ENCODE measurements at places on chromosomes 11 and 22. TPM values are rescaled to one million over a fixed set of nuclear protein-coding genes. Genes with fewer than 3 reads are reported as not detected.

GRCh38 chr11:8033305-8034105 lies 46.4 kb downstream of the EIF3F start:
- DNase-seq, result peak; percentile 91

GRCh38 chr11:119573858-119574257 lies 150.9 kb upstream of the THY1 start:
- no peak for DNase-seq

DNA sequence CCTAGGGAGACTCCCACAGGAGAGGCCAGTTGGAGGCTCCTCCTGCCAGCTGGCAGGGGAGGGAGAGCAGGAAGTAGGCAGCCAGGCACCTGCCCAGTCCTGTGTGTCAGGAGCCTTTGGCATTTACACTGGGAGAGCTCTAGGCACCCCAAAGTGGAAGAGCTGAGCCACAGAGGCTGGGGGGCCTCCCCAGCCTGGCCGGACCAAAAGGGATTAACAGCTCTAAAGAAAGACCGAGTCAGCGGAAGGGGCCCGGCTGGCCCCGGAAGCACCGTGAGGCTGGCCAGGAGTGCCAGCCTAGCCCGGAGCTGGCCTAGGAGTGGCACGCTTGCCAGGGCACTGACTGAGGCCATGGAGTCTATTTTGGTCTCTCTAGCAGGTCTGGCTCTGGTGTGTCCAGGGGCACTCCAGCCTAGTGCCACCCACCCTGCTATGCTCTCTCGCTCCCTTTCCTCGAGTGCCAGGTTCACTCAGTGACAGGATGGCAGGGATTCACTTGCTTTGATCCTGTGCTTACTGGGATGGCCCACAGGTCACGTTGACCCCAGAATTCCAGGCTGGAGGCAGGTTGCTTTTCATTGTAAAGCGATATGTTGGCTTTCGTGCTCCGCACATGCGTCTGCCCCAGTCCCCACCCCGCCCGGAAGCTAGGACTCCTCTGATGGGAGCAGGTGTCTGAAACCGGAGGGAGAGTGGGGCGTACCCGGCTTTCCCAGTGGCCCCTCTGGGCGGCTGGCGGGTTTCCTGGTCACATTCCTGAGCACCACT lies 3.3 kb upstream of the KMT5B start:
- no peak for DNase-seq

DNA sequence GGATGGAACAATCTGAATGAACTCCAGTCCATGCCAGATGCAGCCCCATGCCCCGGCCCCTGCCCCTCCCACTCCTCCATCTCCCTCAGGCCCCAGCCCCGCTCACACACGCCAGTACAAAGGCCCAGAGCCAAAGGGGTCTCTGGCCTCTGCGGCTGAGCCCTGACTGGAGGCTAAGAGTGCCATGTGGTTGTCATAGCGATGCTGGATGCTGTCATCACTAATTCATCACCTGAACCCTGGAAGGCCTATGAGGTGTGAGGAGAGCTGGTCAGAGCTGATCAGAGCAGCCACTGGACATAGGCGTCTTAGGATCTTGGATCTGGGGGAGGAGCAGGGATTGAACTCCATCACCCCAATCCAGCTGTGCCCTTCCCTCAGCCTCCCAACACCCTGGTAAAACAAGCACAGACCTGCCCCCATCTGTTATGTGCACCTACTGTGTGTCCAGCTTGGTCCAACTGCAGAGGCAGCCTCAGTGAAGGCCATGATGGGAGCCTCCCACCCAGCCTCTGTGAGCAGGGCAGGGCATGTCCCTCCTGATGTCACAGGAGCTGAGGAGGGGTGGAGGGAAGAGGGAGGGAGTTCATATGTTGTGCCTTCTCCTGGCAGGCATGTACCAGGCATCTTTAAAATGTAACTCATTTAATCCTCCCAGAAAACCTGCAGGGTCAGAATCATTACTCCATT lies 16.7 kb downstream of the PDE2A start:
- no peak for DNase-seq

GRCh38 chr11:59102259-59102765 lies 4.7 kb upstream of the FAM111B start:
- DNase-seq, result no peak

- no peak for DNase-seq
Observed at GRCh38 chr11:304061-304506, 3.5 kb upstream of the IFITM2 start.

DNA sequence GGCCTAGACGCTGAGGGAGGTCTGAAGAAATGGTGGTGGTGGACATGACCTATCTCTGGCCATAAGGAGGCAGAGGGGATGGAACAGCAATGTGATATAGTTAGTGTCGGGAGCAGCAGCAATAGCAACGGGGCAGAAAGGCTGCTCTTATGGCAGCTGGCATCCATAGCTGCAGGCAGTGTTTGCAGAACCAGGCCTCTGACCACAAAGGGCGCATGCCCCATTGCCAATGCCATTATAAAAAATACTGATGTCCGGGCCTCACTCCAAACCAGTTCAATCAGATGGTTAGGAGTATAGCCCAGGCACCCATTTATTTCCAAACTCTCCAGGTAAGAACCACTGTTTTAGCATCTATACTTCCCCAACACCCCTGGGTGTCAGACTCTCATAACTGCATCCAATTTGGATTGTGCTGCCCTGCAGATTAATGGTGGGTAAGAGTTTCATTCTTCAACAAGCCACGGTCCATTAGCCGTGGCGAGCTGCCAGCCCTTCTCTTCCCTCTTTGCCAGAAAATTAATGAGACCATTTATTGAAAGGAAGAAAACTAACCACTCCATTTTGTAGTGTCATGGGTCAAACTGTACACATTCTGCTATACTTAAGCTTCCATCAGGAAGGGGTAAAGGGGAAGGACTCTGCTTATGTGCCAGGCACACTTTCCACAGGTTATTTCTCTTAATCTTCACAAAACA lies 72.8 kb upstream of the SPON1 start:
- DNase-seq, result no peak

- peak; percentile 67 for DNase-seq
Observed at GRCh38 chr22:38034278-38034882, 22.8 kb upstream of the PICK1 start.

- no peak for DNase-seq
Observed at GRCh38 chr11:17883057-17883456, 129.8 kb downstream of the SERGEF start.

DNA sequence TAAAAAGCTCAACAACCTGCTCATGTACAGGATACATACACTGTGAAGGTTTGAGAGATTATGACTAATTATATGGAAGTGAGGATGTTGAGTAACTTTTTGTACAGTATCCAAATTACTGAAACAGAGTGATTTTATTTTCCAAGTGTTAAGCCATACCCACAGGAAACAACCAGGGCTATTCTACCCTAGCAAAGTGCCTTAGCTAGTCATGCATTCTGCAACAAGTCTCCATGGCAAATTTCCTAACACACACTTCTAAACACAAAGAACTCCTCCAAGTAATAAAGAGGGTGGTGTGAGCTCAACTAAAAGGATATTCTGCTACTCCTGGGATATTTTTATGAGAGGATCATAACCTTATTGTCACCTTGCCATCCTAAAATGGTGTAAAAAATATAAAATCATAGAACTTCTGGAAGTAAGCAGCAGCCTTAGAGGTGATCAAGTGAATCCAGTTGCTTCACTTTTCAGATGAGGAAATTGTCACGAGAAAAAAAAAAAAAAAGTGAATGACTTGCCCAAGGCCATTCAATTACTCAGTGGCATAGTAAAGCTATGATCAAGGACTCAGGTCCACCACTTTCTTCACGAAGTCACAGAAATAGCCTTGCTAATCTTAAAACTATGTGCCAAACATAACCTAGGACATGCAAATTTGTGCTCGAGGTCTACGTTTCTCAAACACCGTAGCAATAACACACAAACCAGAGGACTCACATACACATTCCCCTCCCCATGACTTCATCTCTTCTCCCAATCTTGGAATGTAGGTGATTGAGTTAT lies 4.2 kb downstream of the LGR4 start:
- DNase-seq, result no peak

DNA sequence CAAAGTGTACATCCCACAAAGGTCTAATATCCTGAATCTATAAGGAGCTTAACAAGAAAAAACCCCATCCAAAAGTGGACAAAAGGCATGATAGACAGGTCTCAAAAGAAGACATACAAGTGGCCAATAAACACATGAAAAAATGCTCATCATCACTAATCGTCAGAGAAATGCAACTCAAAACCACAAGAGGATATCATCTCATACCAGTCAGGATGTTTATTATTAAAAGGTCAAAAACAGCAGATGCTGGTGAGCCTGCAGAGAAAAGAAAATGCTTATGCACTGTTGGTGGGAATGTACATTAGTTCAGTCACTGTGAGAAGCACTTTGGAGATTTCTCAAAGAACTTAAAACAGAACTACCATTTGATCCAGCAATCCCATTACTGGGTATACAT lies 12.7 kb downstream of the LGALS12 start:
- DNase-seq, result no peak

DNA sequence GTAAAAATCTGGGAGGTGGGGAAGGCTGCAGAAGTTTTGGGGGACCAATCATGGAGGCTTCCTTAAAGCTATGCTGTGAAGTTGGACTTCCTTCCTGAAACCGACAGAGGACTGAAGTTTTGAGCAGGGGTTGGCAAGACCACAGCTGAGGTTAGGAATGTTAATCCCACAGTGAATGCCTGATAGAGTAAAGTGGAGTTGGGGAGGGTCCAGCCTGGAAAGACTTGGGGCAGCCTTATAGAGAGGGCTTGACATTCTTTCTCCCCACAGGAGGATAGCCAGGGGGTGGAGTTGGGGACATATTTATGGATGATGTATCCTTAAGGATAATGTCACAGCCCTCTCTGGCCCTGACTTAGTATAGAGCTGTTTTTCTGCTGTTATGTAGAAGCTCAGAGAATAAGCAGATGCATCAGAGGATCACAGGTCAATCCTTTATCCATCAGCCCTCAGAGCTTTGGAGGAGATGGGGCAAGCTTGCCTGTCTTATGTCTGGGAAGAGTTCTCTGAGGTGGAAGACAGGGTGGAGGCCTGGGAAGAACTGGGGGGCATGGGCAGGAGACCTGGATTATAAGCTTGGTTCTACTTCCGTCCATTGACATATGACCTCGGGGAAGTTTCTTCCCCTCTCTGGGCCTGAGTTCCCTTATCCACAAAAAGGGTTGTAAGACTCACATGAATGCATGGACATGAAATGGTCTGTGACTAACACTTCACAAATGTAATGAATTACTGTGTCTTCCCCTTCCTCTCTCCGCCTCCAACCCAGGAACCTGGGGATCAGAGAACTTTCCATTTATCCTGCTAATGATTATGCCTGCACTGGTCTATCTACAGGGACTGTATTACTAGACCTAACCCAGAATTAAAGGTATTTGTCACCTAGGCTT lies 317.8 kb downstream of the MIAT start:
- no peak for DNase-seq

DNA sequence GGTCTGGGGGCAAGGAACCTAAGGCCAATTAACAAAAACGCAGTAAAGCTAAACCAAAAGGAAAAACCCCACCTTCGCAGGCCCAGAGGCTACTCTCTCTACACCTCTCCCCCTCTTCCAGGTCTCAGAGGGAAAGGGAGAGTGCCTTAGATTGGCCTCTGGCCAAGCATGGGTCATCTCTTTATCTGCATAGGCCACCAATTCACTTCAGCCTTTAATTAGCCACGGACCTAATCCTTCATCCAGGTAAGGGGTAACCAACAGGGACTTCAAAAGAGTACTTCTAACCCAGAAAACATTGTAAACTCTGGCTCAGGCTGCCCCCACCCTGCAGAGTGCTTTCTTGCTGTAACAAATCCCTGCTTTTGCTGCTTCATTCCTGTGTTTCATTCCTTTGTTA lies 9.4 kb downstream of the VSTM5 start:
- DNase-seq, result no peak

DNA sequence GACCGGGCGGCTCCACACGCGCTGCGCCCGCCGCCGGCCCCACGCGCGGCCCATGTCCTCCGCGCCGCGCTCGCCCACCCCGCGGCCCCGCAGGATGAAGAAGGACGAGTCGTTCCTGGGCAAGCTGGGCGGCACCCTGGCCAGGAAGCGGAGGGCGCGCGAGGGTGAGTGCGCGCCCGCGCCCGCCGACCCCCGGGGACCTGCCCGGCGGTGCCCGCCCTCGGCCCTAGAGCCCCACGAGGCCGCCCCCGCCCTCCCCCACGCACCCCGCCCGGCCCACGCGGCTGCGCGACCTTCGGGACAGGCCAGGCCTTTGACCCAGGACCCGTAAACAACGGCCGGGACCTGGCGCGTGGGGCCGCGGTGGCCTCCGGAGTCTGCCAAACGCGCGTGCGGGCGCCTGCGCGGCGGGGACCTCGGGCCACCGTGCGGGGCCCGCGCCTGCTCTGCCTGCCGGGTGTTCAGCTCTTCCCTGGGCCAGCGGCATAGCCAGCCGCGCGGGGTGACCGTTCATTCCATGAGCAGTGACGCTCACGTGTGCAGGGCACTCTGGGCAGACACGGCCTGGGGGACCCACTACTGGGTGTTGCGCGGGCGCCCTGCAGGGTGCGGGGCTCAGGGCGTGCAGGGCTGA lies at the start of gene PARVB:
Gene PARVB, plus strand, starts transcription at position 15 of the 634 bp plus-strand sequence. Its CDS starts 38 bp downstream, at position 53.
- DNase-seq, result no peak

GRCh38 chr22:25407859-25408229 lies 156.6 kb upstream of the GRK3 start:
- no peak for DNase-seq

GRCh38 chr22:35782504-35782903 lies 64.8 kb downstream of the APOL5 start:
- no peak for DNase-seq

- DNase-seq, result no peak
Observed at GRCh38 chr22:40213478-40213877, 35.8 kb downstream of the TNRC6B start.

- no peak for DNase-seq
Observed at GRCh38 chr22:35938226-35938625, 90.4 kb downstream of the RBFOX2 start.

- no peak for DNase-seq
Observed at GRCh38 chr11:3091846-3092602, 34.8 kb upstream of the CARS1 start.

- DNase-seq, result peak; percentile 76
Observed at GRCh38 chr11:125952973-125953372, 7.1 kb downstream of the VSIG10L2 start.

- no peak for DNase-seq
Observed at GRCh38 chr11:102225689-102226568, 91.4 kb upstream of the BIRC3 start.

- no peak for DNase-seq
Observed at GRCh38 chr11:119318240-119319135, 1.6 kb upstream of the MCAM start.

- DNase-seq, result no peak
Observed at GRCh38 chr22:44387486-44387885, 74.7 kb upstream of the SHISAL1 start.

OR5D18 gene
- not detected for total RNA-seq

RCOR2 gene
- 1.7 TPM for total RNA-seq

DDX25 gene
- not detected for total RNA-seq

P4HA3 gene
- not detected for total RNA-seq

GUCY1A2 gene
- 1.7 TPM for total RNA-seq

TRPC6 gene
- total RNA-seq, result 0.93 TPM

OR5AS1 gene
- not detected for total RNA-seq

LGALS12 gene
- total RNA-seq, result not detected

SMPD1 gene
- total RNA-seq, result 71.7 TPM
